Stimulated activated naive B cell treated with anti-CD40 and anti-IgM and Interleukin-4, amounts not matched to agents 10 μg/mL and 1 μg/mL and 100 μg/mL, for 72 hours (primary cell): ENCODE measurements at places on chromosomes 2 and 18.
A peak's percentile ranks its signal among the peaks of the same experiment; 100 is the strongest.

GRCh38 chr2:30666266-30666874 lies 140.9 kb downstream of the CAPN13 start:
- H3K36me3 ChIP-seq = peaks cover 31% of the 10 kb centered on the region
- DNase-seq = no peak
- H3K4me3 ChIP-seq = no peak overlapping the region
- peak overlapping the region; percentile 87 for H3K27ac ChIP-seq
- peaks cover 8% of the 10 kb centered on the region for H3K4me1 ChIP-seq
- H3K27me3 ChIP-seq = no peaks in the 10 kb centered on the region

DNA sequence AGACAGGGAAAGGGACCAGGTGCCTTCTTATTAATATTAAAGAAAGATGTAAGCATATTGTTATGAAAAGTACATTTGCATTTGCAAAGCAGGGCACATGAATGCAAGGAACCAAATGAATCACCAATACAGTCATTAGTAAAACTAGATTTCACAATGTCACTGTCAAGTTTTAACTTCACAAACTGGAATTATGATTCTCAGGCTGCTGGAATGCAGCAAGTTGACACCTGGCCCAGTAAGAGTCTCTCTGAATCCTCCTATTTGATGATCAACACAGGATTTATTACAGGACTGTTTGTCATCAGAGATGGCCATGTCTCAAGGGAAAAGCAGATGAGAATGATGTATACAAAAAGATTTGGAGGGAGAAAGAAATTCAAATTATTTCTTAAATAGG lies 72.9 kb upstream of the STK39 start:
- no peak overlapping the region for H3K27ac ChIP-seq
- H3K4me3 ChIP-seq = no peak overlapping the region
- peaks cover 5% of the 10 kb centered on the region for H3K27me3 ChIP-seq
- no peak for DNase-seq
- no peaks in the 10 kb centered on the region for H3K4me1 ChIP-seq
- H3K36me3 ChIP-seq = no peaks in the 10 kb centered on the region

- peaks cover 13% of the 10 kb centered on the region for H3K27me3 ChIP-seq
- H3K27ac ChIP-seq = no peak overlapping the region
- no peak for DNase-seq
- no peak overlapping the region for H3K4me3 ChIP-seq
- H3K36me3 ChIP-seq = no peaks in the 10 kb centered on the region
Observed at GRCh38 chr18:8489761-8490160, 119.5 kb upstream of the RAB12 start.

DNA sequence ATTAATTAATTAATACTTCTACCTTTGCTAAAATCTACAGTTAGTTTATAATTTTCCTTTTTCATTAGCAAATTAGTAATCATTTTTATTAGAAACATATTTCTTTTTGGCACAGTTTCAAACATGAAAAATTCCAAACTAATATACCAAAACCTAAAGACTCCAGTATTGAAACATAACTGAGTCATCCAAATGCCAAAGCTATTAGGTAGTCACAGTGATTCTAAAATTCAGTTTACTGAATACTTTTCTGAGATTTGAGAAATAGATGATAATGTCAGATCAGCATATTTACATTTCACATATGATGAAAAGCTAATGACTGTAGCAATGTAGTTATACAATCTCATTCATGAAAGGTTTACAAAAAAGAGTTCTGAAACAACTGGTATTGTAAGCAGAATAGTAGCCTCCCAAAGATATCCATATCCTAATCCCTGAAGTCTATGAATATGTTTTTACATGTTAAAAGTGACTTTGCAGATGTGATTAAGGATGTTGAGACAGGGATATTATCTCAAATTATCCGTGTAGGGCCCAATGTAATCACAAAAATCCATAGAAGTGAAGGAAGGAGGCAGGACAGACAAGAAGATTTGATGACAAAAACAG lies 680.2 kb upstream of the CHAC2 start:
- no peak for DNase-seq
- no peak overlapping the region for H3K4me3 ChIP-seq
- H3K27me3 ChIP-seq = no peaks in the 10 kb centered on the region
- H3K27ac ChIP-seq = no peak overlapping the region
- H3K4me1 ChIP-seq = no peaks in the 10 kb centered on the region
- no peaks in the 10 kb centered on the region for H3K36me3 ChIP-seq

- no peak overlapping the region for H3K27ac ChIP-seq
- DNase-seq = no peak
- no peaks in the 10 kb centered on the region for H3K36me3 ChIP-seq
- H3K4me1 ChIP-seq = peaks cover 7% of the 10 kb centered on the region
- no peaks in the 10 kb centered on the region for H3K27me3 ChIP-seq
Observed at GRCh38 chr18:25818505-25818904, 271.9 kb downstream of the SS18 start.

GRCh38 chr2:43676322-43677050 lies at the start of gene C1GALT1C1L:
Gene C1GALT1C1L (minus strand): TSS chr2:43676429. CDS start chr2:43676322, 107 bp downstream.
- H3K4me3 ChIP-seq = peak within 1 kb of the TSS; percentile 79
- H3K36me3 ChIP-seq = no peaks in the 10 kb centered on the region
- peak; percentile 9 for DNase-seq

GRCh38 chr2:144521686-144522085 lies 1.8 kb upstream of the ZEB2 start:
- H3K4me3 ChIP-seq = no peak overlapping the region
- DNase-seq = no peak
- peaks cover 6% of the 10 kb centered on the region for H3K27me3 ChIP-seq
- no peak overlapping the region for H3K27ac ChIP-seq
- peaks cover 19% of the 10 kb centered on the region for H3K4me1 ChIP-seq

GRCh38 chr2:218398437-218399390 lies 954 bp upstream of the CTDSP1 start:
- peak overlapping the region; percentile 73 for H3K27ac ChIP-seq
- no peak for DNase-seq
- H3K4me3 ChIP-seq = peak overlapping the region; percentile 76
- peaks cover 44% of the 10 kb centered on the region for H3K4me1 ChIP-seq

- no peaks in the 10 kb centered on the region for H3K4me1 ChIP-seq
- no peak for DNase-seq
- H3K36me3 ChIP-seq = no peaks in the 10 kb centered on the region
- H3K27me3 ChIP-seq = peaks cover 13% of the 10 kb centered on the region
Observed at GRCh38 chr18:59454909-59455727, 96.1 kb upstream of the LMAN1 start.

GRCh38 chr2:2294183-2294690 lies 36.8 kb downstream of the MYT1L start:
- no peaks in the 10 kb centered on the region for H3K27me3 ChIP-seq
- no peak overlapping the region for H3K4me3 ChIP-seq
- no peaks in the 10 kb centered on the region for H3K4me1 ChIP-seq
- no peaks in the 10 kb centered on the region for H3K36me3 ChIP-seq

- H3K4me3 ChIP-seq = no peak overlapping the region
- DNase-seq = no peak
- peaks cover 9% of the 10 kb centered on the region for H3K27me3 ChIP-seq
- H3K27ac ChIP-seq = no peak overlapping the region
- peaks cover 10% of the 10 kb centered on the region for H3K4me1 ChIP-seq
Observed at GRCh38 chr2:62460175-62460574, 45.8 kb downstream of the TMEM17 start.

- no peak for DNase-seq
- no peak overlapping the region for H3K27ac ChIP-seq
Observed at GRCh38 chr18:31878358-31878757, 64.6 kb downstream of the TRAPPC8 start.

GRCh38 chr2:236584521-236585384 lies 15.1 kb downstream of the ACKR3 start:
- H3K36me3 ChIP-seq = peaks cover 13% of the 10 kb centered on the region
- H3K27me3 ChIP-seq = no peaks in the 10 kb centered on the region
- peaks cover 9% of the 10 kb centered on the region for H3K4me1 ChIP-seq
- H3K27ac ChIP-seq = no peak overlapping the region

GRCh38 chr18:13418013-13418710 lies 199.6 kb downstream of the LDLRAD4 start:
- H3K4me3 ChIP-seq = no peak overlapping the region
- no peak overlapping the region for H3K27ac ChIP-seq
- H3K4me1 ChIP-seq = peaks cover 9% of the 10 kb centered on the region
- H3K27me3 ChIP-seq = no peaks in the 10 kb centered on the region

DNA sequence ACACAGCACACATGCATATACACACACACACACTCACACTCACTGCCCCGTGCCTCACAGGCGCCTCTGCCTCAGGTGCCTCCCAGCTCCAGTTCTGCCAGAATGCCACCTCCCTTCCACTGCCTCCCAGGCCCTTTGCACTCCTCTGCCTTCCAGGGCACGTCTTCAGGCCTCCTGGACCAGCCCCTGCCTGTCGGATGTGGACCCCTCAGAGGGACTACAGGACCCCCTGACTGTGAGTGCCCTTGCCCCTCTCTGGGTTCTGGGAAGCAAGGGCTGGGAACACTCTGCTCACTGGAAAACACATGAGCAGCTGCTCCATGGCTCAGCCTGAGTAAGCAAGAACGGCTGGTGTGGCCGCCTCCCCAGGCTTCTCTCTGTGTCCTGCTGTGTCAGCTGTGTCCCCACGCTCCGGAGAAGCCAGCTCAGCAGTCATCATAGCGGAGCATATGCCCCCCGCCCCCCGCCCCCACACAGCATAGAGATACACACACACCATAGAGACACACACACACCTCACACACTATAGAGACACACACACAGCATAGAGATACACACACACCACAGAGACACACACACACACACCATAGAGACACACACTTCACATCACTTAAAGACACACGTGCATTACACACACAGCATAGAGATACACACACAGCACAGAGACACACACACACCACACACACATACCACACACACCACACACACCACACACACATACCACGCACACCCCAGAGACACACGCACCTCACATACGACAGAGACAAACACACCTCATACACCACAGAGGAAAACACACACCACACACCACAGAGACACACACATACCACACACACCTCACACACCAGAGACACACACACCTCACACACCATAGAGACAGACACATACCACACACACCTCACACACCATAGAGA lies 271.3 kb downstream of the CYRIA start:
- no peak overlapping the region for H3K27ac ChIP-seq
- no peak for DNase-seq
- no peak overlapping the region for H3K4me3 ChIP-seq
- H3K36me3 ChIP-seq = no peaks in the 10 kb centered on the region
- no peaks in the 10 kb centered on the region for H3K4me1 ChIP-seq

DNA sequence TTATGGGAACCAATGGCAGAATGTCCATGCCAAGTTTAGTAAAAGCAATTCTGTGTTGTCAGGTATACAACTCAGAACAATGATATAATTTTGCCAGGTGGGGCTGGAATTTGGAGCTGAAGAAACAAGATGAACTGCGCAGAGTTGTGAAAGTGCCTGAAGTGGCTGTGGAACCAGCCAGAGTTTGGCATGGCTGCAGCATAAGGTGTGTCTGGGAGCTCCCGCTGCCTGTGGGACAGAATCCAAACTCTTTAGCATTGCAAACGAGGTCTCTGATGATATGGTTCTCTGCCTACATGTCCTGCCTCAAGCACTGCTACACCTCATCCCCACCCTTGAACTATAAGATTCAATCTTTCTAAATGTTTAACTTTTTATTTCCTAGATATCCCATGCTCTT lies 909.7 kb downstream of the EPHA4 start:
- no peaks in the 10 kb centered on the region for H3K4me1 ChIP-seq
- no peak for DNase-seq
- no peaks in the 10 kb centered on the region for H3K36me3 ChIP-seq
- H3K4me3 ChIP-seq = no peak overlapping the region
- no peak overlapping the region for H3K27ac ChIP-seq

DNA sequence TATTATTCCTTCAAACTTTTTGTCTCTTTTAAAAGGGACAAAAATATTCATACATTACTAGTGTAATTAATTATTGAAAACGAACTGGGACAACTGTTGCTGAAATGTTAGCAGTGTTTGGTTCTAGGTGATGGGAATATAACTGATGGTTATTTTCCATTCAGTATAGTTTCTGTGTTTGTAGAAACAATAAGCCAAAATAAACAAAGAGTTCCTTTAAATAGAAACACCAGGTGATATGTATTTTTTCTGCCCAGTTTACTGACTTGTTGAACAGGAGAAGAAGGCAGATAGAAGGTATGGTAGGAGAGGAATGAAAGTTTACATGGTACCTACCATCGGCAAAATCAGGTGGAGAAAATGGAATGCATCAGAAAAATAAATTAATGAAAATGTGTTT lies 74.2 kb downstream of the LYPD6B start:
- no peaks in the 10 kb centered on the region for H3K36me3 ChIP-seq
- H3K27ac ChIP-seq = no peak overlapping the region
- no peak for DNase-seq

DNA sequence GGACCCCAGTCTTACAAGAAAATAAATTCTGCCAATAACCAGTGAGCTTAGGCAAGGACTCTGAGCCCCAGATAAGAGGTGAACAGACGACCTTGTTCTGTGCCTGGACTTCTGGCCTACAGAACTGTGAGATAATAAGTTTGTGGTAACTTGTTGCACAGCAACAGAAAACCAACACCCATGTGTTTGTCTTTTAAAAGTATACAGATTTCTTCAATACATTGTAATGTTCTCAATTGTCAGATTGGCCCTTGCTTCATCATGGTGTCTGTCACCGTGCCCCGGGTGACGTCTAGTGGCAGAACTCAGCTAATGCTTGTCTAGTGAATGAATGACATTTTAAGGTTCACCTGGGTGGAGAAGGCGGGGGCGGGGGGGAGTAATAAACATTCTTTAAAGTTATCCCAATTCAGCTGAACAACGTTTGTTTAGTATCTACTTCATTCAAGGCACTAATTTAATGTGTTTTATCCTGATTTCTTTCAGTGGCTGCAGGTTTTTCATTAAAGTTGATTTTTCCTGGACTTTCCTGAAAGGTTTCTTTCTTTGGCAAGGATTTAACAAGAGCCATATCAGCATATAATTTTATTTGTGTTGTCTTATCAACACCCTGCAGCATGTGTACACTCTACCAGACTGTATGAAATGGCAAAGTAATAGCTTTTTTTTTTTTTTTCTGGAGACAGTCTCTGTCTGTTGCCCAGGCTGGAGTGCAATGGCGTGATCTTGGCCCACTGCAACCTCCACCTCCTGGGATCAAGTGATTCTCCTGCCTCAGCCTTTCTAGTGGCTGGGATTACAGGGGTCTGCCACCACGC lies 123.8 kb upstream of the DLX2 start:
- no peaks in the 10 kb centered on the region for H3K4me1 ChIP-seq
- DNase-seq = no peak
- H3K4me3 ChIP-seq = no peak overlapping the region
- peaks cover 34% of the 10 kb centered on the region for H3K27me3 ChIP-seq
- no peaks in the 10 kb centered on the region for H3K36me3 ChIP-seq
- no peak overlapping the region for H3K27ac ChIP-seq

DNA sequence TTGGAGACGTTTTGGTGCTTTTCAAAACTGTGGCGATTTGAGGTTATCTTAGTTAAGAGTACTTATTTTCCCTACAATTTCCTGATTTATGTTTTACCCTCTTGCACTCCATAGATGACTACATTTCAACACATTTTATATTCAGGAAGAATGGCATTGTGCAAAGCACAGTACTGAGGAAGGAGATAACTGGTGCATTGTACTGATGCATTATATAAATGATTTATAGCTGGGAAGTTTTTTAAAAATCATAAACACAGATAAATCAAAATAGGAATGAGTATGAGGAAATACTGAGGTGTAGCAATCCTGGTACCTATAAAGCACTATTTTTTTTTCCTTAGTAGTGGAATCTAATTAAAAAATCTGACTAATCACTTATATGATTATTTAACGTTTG lies 5.6 kb downstream of the REL start:
- H3K4me3 ChIP-seq = peak overlapping the region; percentile 86
- peaks cover 6% of the 10 kb centered on the region for H3K27me3 ChIP-seq
- DNase-seq = no peak
- peaks cover 72% of the 10 kb centered on the region for H3K36me3 ChIP-seq
- peaks cover 28% of the 10 kb centered on the region for H3K4me1 ChIP-seq
- H3K27ac ChIP-seq = peak overlapping the region; percentile 98

- no peak for DNase-seq
- no peak overlapping the region for H3K27ac ChIP-seq
- H3K4me3 ChIP-seq = no peak overlapping the region
- no peaks in the 10 kb centered on the region for H3K4me1 ChIP-seq
- H3K36me3 ChIP-seq = peaks cover 42% of the 10 kb centered on the region
Observed at GRCh38 chr2:24683408-24683807, 109.8 kb downstream of the PTRHD1 start.
